Hindlimb muscle (tissue), 1 donor: ENCODE measurements at places on chromosomes 11 and 22. TPM values are rescaled to one million over a fixed set of nuclear protein-coding genes. Genes with fewer than 3 reads are reported as not detected.

DNA sequence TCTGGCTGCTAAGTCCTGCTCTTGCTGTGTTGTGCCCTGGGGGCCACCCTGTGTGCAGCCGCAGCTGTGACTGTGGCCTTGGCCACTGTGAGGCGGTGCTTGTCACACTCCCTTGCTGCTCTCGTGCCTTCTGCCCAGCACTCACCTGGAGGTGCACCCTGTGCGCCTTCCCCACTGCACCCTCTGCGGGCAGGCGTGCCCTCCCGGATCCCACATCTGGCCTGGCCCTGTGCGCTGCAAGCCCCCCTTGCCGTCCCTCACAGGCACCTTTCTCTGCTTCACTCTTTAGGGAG, 27.2 kb downstream of the TBX1 start:
- DNase-seq, result no peak

GRCh38 chr11:133621611-133622010, 89.3 kb upstream of the OPCML start:
- no peak for DNase-seq

GRCh38 chr11:117172724-117173421, 5.7 kb upstream of the SIDT2 start:
- DNase-seq, result no peak

- DNase-seq, result no peak
These were observed 11.7 kb upstream of the C1QTNF6 start for GRCh38 chr22:37199760-37200108.

GRCh38 chr11:120964857-120965256, 59.0 kb upstream of the TBCEL start:
- no peak for DNase-seq

- no peak for DNase-seq
These were observed 2.3 kb downstream of the OPCML start for GRCh38 chr11:133529807-133530500.

DNA sequence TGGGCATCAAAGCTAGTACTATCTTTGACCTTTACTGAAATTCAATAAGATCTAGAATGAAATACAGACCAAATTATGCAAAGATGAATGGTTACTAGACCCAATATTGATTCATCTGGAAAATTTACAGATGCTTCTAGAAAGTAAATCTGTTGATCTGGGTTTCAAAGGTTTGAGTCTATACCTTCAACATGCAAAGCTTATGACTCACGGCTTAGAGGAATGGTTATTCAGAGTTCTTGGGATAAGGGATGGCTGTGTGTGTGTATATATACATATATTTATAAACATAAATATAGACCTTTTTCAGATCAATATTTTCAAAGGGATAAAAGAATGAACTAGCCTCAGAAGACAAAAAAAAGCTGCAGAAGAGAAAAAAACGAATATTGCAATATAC, 1.3 kb downstream of the SPTY2D1 start:
- DNase-seq, result no peak

DNA sequence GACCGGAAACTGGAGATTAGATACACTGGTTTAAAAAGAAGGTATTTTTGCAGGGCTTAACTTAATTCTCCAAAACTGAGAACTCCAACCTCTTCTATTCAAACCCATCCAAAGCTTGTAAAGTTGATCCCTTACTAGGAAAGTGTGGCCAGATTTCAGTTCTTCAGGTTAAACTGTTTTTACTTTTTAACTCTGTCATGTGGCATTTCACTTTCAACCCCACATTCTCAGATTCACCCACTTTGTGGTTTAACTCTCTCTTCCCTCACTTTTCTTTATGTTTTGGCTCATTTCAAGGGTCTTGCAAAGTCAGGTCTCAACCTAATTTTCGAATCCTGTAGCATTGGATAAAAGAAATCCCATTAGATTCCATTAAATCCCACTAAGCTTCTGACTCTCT, 75.4 kb downstream of the MPPED2 start:
- DNase-seq, result no peak

DNA sequence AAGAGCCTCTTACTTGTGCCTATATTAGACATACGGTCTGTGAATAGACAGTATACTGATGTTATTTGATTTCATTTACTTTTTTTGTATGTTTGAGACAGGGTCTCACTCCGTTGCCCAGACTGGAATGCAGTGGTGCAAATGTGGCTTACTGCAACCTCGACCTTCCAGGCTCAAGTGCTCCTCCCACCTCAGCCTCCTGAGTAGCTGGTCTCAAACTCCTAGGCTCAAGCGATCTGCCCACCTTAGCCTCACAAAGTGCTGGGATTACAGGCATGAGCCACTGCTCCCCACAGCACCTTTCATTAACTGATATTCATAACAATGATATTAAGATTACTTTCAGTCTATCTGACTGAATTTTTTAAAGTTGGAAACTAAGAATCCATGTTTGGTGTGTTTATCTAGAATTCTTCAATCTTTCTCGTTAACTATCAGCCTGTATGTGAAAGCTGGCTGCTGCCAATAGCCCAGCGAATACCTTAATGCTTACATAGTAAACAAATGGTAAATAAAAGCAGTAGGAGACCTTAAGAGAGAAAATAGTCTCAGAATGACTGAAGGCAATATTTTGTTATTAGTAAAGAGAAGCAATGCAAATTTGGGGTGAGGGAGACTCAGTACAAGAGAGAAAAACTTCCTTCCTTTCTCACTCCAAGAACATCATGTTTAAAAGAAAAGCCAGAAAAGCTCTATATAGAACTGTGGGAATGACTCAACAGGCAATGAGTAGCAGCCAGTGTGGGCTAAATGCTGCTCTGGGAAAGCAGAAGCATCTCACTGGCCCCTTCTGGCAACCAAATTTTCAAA, 101.9 kb downstream of the MRTFA start:
- no peak for DNase-seq

DNA sequence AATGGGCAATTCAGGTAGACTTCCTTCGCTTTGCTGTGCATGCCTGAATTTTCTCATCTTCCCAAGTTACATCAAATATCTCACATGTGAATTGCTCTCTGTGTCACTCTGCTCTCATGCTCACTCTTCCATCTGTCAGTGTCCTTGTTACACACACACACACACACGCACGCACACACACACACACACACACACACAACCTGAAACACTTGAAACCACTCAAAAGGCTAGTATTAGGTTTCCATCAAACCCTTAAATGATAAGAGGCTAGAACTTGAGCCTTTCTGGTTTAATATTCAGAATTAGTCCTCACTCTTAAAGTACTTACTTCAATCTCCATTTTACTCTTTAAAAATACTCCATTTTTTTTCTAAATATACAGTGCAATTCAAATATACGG, 282.4 kb downstream of the C11orf87 start:
- DNase-seq, result no peak

- no peak for DNase-seq
These were observed 32.8 kb upstream of the CTSD start for GRCh38 chr11:1796413-1797011.

DNA sequence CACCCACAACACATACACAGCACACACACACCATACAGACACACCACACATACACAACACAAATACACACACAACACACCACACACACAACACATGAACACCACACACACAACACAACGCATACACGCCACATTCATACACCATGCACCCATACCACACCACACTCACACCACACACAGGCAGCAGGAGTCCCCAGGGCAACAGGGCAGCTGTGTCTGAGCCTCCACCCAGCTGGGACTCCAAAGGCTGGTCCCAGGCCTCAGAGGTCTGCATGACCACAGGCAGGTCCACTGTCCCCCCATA, 3.3 kb upstream of the WNT7B start:
- DNase-seq, result no peak

GRCh38 chr11:31987118-31988005, 103.5 kb upstream of the RCN1 start:
- no peak for DNase-seq

GRCh38 chr11:67662835-67663531, 11.4 kb downstream of the ALDH3B2 start:
- DNase-seq, result no peak

- no peak for DNase-seq
These were observed 44.9 kb upstream of the RBFOX2 start for GRCh38 chr22:36073476-36073875.

DNA sequence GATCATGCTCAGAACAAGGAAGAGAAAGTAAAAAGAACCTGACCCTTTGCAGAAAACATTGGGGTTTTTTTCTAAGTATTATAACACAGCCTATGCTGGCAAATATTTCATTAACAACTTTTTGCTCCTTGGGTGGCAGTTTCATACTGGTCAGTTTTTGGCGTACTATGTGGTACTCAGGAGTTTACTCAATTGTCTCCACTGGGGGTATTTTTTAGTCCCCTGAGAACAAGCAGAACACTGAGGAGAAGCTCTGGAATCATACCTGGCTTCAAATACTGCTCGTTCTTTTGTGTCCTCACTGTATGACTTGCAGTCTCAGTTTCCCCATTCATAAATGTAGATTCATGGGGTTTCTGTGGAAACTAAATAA, 90.4 kb downstream of the SERGEF start:
- DNase-seq, result no peak

- DNase-seq, result no peak
These were observed 2.0 kb upstream of the TCIRG1 start for GRCh38 chr11:68036717-68037239.

DNA sequence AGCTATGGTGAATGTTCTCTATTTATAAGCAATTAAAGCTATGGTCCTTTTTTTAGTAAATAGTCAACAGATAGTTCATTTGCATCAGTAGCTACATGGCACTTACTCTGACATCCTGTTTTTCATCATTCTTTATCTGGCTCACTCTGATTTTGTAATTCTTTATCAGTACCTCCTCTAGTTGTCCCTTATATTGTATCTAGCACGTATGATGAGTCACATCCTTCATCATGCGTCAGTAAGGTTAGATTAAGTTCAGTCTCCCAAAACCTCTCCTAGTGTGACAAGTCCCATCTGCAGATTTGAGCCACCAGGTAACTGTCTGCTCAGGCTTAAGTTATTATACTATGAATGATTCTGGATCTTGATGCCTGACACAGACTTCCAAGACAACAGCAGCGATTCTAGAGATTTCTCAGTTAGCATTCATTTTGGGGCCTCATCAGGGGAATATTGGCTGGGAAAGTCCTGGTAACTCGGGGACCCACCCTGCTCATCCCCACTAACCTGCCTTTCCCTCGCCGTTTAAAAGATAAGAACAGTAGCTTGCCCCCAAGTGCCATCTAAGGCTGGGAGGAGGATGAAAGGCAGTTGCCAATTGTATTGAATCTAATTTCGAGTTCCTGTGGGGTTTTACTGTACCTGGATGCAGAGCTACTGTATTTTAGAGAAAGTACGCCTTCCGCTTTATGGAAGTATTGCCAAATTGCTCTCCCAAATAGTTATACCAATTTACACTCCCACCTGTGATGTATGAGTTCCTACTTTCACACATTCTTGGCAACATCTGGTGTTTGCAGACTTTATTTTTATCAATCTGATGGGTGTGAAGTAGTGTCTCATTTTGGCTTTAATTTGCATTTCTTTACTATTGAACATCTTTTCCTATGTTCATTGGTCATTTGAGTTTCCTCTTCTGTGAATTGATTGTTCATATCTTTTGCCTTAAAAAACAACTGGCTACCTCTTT, 55.9 kb downstream of the ZC3H12C start:
- DNase-seq, result no peak

DNA sequence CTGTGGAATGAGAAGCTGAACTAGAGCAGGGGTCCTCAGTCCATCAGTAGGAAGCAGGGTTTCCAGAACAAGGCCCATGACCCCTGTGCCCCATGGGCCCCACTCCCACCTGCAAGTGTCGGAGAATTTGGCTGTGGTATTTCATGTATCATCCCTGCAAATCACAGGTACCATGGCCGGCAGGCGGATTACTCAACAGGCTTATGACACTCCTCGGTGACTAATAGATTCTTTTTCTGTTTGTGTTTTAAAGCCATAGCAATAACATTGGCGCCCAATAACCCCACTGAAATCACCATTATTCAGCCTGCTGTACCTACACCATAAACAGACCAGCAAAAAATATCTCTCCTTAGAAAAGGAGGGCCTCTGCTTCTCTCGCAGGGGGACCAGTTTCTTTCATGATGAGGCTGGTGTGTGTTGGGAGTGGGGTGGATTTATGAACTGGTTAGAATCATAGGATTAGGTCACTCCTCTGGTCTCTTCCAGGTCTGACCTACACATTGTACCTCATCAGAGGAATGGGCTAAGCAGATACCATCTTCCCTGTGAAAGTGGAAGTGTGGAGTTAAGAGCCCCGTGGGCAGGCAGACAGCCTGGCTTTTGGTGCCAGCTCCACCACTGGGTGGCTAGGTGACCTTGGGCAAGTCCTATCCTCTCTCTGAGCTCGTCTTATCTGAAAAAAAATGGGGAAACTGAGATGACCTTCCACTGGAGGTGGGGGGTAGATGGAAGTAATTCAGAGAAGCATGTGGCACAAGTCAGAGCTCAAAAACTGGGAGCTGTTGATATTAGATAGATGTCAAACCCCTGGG, 60.2 kb upstream of the WNT11 start:
- peak; percentile 23 for DNase-seq

GRCh38 chr11:64090806-64091516, 55.2 kb downstream of the FLRT1 start:
- DNase-seq, result no peak

DNA sequence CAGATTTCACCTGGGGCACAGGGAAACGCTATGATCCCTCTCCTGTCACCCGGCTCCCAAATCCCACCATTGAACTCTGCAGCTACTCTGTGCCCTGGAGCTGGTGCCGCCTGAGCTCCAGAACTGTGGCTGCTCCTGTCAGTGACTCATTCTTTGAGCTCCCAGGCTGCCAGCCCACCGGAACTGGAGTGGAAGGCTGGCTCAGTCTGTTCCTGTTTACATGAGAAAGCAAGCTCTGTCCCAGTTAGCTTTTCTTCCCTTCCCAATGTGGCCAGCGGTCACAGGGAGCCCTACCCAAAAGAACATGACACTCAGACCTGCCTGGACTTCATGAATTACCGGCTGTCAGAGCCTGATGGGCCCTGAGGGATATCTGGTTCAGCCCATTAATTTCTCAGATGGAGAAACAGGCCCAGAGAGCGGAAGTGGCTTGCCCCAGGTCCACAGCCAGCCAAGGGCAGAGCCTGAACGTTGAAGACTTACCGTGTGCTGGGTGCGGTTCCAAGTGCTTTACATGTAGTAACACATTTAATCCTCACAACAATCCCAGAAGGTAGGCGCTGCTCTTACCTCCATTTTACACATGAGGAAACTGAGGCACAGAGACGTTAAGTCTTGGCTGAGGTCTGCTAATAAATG, 23.8 kb upstream of the IGSF22 start:
- no peak for DNase-seq

TUBA8 gene
- 21.0 TPM for polyA plus RNA-seq

KIF18A gene
- polyA plus RNA-seq, result 3.2 TPM

RIMBP3B gene
- polyA plus RNA-seq, result not detected

RNF169 gene
- polyA plus RNA-seq, result 15.5 TPM

ASCL2 gene
- 0.17 TPM for polyA plus RNA-seq

DLG2 gene
- polyA plus RNA-seq, result 14.7 TPM

MRPL40 gene
- 31.4 TPM for polyA plus RNA-seq

HPS5 gene
- polyA plus RNA-seq, result 10.9 TPM

SLC5A1 gene
- 2.2 TPM for polyA plus RNA-seq

SERHL2 gene
- 4.9 TPM for polyA plus RNA-seq
